Upper lobe of right lung (tissue), 1 donor: ENCODE measurements at places on chromosomes 12 and 14.

DNA sequence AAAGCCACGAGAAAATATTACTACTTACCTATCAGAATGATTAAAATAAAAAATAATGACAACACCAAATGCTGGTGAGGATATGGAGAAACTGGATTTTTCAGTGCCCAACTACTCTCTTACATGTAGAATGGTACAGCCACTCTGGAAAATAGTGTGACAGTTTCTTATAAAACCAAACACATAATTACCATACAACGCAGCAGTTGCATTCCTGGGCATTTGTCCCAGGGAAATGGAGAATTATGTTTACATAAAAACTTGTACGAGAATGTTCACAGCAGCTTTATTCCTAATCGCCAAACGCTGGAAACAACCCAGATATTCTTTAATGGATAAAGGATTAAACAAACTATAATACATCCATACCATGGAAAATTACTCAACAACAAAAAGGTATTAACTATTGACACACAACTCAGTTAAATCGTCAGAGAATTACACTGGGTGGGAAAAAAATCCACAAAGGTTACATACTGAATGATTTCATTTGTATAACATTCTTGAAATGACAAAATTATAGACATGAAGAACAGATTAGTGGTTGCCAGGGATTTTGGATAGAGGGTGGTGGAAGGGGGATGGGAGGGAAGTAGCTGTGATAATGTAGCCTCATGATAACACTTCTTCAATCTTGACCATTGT is 35.4 kb downstream of the TAOK3 start:
- DNase-seq: no peak

DNA sequence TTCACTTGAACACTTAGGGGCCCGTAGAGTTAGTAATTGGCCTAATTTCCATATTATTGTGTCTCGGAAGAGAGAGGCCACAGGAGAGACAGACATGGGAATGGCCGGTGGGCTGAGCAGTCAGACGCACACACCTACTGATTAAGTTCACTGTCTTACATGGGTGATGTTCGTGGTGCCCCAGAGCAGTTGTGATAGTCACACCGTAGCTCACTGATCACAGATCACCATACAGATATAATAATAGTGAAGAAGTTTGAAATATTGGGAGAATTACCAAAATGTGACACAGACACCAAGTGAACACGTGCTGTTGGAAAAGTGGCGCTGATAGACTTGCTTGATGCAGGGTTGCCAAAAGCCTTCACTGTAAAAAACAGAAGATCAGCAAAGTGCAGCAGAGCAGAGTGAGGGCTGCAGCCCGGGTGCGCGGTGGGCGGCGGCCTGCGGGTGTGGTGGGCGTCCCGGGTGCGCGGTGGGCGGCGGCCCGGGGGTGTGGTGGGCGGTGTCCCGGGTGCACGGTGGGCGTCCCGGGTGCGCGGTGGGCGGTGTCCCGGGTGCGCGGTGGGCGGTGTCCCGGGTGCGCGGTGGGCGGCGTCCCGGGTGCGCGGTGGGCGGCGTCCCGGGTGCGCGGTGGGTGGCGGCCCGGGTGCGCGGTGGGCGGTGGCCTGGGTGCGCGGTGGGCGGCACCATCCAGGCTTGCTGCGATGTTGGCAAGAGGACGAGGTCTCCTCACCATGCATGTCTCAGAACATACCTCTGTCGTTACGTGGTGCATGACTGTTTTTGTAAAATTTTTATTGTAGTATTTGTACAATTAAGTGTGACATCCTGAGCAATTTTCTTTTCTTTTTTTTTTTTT is 34.3 kb upstream of the TEX22 start:
- DNase-seq: no peak

DNA sequence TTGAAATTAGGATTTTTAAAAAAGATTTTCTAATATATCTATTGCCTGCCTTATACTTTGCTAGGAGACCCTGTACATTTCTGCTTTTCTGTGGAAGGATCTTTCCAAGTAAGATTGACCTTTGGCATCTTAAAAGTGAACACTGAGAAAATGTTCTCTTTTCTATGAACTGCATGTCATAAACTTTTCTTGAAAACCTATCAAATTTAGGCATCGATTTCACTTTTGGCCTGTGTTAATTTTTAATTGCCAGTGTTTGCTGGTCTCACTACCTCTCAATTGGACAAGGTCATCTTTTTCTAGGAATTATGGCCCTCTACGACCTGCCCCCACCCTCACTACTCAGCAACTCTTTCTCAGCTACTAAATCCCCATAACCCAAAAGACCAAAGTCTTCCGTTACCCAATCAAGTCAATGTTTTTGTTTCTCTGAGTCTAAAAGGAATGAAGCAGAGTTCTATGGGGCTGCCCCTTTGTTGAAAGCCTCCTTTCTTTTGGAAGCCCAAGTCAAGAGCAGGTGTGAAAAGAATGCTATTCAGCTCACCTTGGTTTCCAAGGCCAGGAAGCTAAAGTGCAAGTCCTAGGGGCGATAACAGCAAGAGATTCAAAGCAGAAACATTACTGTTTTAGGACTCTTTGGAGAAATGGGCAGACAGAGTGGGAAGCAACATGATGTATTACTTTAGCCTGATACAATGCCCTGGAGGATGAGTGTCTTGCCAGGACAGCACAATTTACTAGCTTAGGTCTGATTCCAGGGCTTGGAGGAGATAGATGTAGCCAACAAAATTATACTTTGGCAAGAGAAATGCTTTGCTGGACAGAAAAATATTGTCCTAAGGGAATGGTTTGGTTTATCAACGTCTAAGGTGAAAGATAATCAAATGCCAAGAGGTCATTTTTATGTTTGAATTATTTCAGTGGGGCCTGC is 55.0 kb downstream of the IGF1 start:
- no peak for DNase-seq

GRCh38 chr12:15851919-15852318 is 30.3 kb upstream of the STRAP start:
- no peak for DNase-seq

- DNase-seq: no peak
Measured at GRCh38 chr14:36671149-36671548, 9.5 kb downstream of the PAX9 start.

GRCh38 chr12:1799882-1800400 is 20.4 kb upstream of the LRTM2 start:
- DNase-seq: peak; percentile 58

- peak; percentile 76 for DNase-seq
Measured at GRCh38 chr12:63844391-63845341, at the start of gene SRGAP1. Gene SRGAP1, plus strand, starts transcription at chr12:63844700. Its CDS starts 117 bp downstream, at chr12:63844817.

- DNase-seq: no peak
Measured at GRCh38 chr14:76271041-76271755, 104.7 kb upstream of the ESRRB start.

DNA sequence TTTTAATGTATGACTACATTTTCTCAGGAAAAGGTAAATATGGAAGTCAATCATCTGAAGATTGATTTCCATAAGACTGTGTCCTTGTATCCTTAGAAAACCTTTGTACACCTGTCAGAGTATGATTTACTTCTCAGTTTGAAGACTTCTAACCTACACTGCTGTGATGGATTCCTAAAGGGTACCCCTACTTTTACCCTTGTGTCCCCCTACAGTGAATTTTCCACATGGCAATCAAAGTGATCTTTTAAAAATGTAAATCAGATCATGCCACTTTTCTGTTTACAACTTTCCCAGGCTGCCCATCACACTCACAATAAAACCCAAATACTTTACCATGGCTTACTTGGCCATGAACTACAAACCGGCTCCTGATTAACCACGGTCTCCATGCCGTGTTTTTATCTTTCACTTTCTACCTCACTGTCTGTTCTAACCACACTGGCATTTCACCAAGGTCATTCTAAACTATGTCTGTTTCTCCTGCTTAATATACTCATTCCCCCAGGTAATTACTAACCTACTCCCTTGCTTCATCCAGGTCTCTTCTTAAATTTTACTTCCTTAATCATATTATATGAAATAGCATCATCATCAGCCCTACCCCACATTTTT is 8.1 kb downstream of the DNAI7 start:
- DNase-seq: no peak

DNA sequence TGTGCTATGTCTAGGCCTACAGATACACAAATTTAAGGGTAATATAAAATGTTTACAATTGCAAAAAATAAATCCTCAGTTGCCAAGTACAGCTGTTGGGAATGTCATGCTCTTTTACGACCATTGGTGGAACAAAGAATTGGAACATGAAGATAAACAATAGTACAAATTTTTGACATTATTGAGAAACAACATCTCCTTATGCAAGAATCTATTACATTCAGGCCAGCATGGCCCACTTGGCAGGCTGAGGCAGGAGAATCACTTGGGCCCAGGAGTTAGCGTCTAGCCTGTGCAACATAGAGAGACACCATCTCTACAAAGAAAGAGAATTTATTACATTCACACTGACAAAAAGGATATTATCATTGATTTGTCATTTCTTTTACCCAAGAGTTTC is 135.9 kb upstream of the NTF3 start:
- no peak for DNase-seq

GRCh38 chr14:55927028-55927427 is 191.2 kb upstream of the PELI2 start:
- no peak for DNase-seq

- DNase-seq: no peak
Measured at GRCh38 chr14:32121536-32121935, 44.4 kb downstream of the ARHGAP5 start.

DNA sequence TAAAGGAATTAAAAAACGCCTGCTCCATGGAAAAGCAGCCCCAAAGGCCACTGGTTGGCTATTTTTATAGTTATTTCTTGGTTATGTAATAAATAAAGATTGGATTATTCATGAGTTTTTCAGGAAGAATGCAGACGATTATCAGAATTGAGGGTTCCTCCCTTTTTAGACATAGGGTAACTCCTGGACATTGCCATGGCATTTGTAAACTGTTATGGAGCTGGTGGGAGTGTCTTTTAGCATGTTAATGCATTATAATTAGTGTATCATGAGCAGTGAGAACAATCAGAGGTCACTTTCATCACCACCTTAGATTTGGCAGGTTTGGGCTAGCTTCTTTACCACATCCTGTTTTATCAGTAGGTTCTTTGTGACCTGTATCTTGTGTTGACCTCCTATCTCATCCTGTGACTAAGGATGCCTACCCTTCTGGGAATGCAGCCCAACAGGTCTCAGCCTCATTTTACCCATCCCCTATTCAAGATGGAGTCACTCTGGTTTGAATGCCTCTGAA is 728.7 kb downstream of the GALC start:
- no peak for DNase-seq

DNA sequence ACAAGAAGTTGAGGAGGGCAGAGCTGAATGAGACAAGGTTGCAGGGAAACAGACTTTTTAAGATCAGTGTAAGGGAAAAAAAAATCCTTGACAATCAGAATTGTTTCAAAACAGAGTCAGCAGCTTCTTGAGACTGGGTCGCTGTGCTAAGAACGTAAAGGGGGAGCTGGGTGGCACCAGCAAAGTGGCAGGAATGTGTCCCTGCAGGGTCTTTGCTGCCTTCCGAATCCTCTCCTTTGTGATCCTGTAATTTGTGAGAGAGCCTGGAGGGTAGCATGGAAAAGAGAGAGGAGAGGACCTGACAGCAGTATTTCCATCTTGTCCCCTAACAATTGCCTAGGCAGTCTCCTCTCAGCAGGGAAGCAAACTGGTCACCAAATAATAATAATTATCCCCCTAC is 472.8 kb downstream of the RGS6 start:
- no peak for DNase-seq

GRCh38 chr14:22811722-22812121 is 3.5 kb downstream of the SLC7A7 start:
- peak; percentile 12 for DNase-seq

- DNase-seq: no peak
Measured at GRCh38 chr14:102027951-102028350, 58.9 kb downstream of the HSP90AA1 start.

GRCh38 chr14:72451054-72451972 is 442.6 kb downstream of the DPF3 start:
- no peak for DNase-seq

- no peak for DNase-seq
Measured at GRCh38 chr14:61308198-61308597, 13.2 kb upstream of the PRKCH start.

DNA sequence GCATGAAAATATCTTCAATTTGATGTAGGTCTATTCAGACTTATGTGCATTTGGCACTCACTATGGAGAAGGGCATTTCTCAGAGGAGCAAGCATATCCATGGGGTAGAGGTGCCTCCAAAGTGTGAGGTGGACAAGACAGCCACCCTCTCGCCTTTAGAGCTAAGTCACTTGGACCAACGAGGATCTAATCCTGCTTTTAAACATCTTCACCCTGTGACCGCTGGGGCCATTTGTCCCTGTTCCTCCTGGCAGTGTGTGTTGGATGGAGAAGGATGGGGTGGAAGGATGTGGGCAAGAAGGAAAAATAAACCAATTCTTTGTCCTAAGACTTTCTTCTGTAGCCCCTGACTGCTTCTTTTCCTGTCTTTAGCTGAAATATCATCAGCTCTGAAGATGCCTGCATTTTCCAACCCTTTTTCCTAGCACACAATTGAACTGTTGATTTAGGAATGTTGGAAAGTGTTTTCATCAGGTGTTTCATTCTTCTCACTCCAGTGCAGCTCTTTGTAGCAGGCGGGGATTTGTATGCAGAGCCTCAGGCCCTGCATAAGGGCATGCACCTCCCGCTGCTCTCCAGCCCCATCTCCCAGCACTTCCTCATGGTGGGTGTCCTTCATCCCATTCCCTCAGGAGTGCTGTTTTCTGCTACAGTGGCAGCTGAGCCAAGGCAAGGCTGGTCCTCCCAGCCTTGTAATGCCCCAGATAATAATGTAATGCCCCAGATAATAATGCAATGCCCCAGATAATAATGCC is 5.3 kb downstream of the FGF6 start:
- DNase-seq: no peak

- DNase-seq: no peak
Measured at GRCh38 chr12:66495709-66496108, 183.2 kb downstream of the GRIP1 start.

- no peak for DNase-seq
Measured at GRCh38 chr12:79546466-79547043, 144.2 kb downstream of the PAWR start.

GRCh38 chr12:122310626-122311333 is 44.5 kb upstream of the VPS33A start:
- no peak for DNase-seq

DNA sequence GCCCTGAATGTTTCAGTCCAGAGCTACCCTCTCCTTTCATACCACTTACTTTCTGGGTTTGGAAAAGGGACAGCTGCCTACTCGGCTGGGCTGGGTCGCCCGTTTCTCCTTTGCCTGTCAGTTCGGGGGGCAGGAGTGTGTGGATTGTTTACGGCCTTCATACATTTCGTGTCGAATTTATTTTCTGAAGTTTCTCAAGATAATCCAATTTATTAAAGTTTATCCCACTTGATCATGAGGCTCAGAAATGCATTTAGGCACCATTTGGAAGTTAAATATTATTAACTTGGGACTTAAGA is 608 bp downstream of the ZNF410 start:
- no peak for DNase-seq

GRCh38 chr12:103441437-103442181 is 54.2 kb downstream of the C12orf42 start:
- DNase-seq: no peak

DNA sequence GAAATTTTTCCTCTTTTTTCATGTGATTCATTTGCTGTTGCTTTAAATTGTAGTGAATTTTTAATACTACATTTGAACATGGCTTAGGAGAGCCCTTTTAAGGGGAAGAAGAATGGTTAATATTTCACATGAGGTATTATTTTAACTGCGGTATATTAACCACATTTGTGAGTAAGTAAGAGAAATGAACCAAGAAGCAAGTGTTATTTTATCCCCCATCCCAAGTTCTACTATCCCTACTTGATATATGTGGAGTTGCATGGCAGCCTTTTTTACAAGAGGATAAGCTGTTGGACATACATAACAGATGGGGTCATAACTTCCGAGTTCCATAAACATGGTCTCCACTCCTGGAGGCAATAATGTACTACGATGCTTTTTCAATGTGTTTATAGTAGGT is 623.3 kb downstream of the LRFN5 start:
- no peak for DNase-seq
